ENCODE measurements at places on chromosomes 7 and 10. TPM values are rescaled to one million over a fixed set of nuclear protein-coding genes. Genes with fewer than 3 reads are reported as not detected.

The CFAP70 gene
- 0.94 TPM for total RNA-seq

The XRCC2 gene
- total RNA-seq: 0.75 TPM

The FZD1 gene
- 31.7 TPM for total RNA-seq

The CACUL1 gene
- 48.1 TPM for total RNA-seq

The CPED1 gene
- total RNA-seq: 32.2 TPM

The ABCF2 gene
- total RNA-seq: 39.8 TPM

The GIMAP6 gene
- not detected for total RNA-seq

The NKX2-3 gene
- total RNA-seq: not detected

The SRRM3 gene
- total RNA-seq: 0.53 TPM

The ATG9B gene
- total RNA-seq: not detected

The INMT gene
- 104 TPM for total RNA-seq

All from smooth muscle cell of the coronary artery (primary cell).